Keratinocyte (primary cell): ENCODE measurements at places on chromosomes 7 and 10. TPM values are rescaled to one million over a fixed set of nuclear protein-coding genes. Genes with fewer than 3 reads are reported as not detected.

DNA sequence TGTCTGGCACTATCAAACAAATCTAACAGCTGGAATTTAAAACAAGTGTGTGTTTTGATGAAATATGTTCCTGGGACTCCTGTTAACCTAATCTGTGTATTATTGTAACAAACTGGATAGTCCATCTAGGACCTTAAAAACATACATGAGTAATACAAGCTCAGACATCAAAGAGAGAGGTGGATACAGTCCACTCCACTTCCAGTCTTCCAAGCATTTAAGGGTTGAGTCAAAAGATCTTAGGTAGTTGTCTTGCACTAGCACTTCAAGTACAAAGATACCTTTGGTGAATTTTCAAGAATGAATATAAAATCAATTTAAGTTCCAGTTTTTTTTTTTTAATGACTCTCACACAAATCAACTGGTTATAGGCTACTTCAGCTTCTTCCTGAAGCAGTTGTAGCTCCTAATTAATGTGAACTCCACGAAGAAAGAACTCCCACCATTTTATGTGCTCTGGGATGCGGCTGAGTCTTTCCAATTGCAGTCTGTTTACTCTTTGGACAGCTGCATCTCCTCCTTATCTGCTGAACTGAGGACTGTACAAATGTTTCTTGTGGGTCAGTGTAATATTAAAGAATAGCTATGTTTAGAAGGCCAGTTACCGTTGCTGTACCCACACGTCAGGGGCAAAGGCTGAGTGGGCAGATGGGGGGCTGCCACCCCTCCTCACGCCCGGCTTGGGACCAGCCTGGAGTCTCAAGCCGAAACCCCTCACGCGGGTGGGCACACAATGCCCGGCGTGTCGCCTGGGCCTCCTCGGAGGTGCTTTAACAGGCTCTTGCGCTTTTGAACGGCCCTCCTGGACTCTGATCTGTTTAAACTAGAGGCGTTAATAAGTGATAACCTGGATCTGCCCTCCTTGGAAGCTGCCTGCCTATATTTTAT is 2.9 kb upstream of the IGF2BP3 start:
- DNase-seq = no peak

DNA sequence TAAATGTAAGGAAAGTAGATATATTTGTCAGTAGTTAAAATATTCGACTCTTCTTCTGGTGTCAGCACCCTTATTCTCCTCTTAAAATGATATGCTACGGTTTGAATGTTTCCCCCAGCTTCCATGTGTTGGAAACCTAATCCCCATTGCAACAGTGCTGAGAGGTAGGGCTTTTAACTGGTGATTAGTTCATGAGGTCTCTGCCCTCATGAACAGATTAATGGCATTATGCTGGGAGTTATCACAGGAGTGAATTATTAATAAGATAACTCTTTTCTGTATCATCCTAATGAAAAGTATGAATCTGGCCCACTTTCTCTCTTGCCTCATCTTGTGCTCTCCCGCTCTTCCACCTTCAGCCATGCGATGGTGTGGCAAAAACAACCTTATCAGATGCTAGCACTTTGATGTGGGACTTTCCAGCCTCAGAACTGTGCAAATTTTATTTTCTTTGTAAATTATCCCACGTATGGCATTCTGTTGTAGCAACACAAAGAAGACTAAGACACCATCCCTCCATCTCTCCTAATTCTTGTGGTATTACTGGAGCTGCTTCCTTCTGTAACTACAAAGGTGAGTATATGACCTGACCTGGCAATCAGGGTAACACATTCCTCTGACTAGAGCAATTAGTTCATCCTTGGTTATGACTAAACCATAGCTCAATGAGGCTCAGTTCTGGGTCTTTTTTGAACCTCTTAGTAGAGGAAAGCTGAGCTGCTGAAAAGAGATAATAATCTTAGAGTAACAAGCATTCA is 171.1 kb upstream of the TMEM196 start:
- DNase-seq = no peak

- DNase-seq = no peak
Observed at GRCh38 chr10:63713191-63714144, 192.3 kb downstream of the REEP3 start.

GRCh38 chr10:69087590-69088470 is at the start of gene SRGN:
Gene SRGN (plus strand): TSS chr10:69088103. CDS start chr10:69088158, 55 bp downstream.
- DNase-seq = no peak

Gene ANKRD61
- 0.10 to 0.22 TPM in 2 of 3 replicates, not detected in the other for polyA plus RNA-seq

Gene PPP1R3C
- polyA plus RNA-seq = 3.2 to 8.9 TPM (median 7.3 TPM) in 3 replicates
